T-cell (primary cell): ENCODE measurements at places on chromosomes 2 and 18.

DNA sequence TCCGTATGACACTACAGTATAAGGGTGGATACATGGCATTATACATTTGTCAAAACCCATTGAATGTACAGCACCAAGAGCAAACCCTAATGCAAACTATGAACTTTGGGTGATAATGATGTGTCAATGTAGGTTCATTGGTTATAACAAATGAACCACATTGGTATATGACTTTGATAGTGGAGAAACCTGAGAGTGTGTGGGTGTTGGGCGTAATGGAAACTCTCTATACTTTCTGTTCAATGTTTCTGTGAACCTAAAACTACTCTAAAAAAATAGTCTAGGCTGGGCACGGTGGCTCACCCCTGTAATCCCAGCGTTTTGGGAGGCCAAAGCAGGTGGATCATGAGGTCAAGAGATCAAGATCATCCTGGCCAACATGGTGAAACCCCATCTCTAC, 6.5 kb upstream of the ACTG2 start:
- no peaks in the 10 kb centered on the region for H3K4me1 ChIP-seq
- DNase-seq: no peak
- no peaks in the 10 kb centered on the region for H3K36me3 ChIP-seq
- no peak overlapping the region for H3K4me3 ChIP-seq
- no peaks in the 10 kb centered on the region for H3K27me3 ChIP-seq

- H3K27ac ChIP-seq: no peak overlapping the region
- no peaks in the 10 kb centered on the region for H3K4me1 ChIP-seq
- no peak overlapping the region for H3K4me3 ChIP-seq
Observed at GRCh38 chr2:223820549-223820948, 16.8 kb downstream of the AP1S3 start.

DNA sequence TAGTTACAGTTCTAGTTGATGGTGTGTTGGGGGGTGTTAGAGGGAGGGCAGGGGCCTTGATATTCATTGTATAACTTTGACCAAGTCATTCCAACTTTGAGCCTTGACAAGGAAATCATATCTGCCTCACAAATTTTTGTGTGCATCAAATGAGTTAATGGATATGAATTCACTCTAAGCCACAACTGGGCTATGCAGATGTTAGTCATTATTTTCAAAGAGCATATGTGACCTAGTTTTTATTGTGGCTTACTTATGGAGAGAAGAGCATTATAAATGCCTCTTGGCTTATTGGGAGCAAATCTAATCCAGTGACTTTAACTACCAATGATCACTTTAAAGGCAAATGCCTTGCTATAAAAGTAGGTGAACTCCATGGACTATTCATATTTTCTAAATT, 250.2 kb downstream of the LPIN1 start:
- H3K4me1 ChIP-seq: no peaks in the 10 kb centered on the region
- no peak overlapping the region for H3K27ac ChIP-seq
- H3K27me3 ChIP-seq: no peaks in the 10 kb centered on the region

DNA sequence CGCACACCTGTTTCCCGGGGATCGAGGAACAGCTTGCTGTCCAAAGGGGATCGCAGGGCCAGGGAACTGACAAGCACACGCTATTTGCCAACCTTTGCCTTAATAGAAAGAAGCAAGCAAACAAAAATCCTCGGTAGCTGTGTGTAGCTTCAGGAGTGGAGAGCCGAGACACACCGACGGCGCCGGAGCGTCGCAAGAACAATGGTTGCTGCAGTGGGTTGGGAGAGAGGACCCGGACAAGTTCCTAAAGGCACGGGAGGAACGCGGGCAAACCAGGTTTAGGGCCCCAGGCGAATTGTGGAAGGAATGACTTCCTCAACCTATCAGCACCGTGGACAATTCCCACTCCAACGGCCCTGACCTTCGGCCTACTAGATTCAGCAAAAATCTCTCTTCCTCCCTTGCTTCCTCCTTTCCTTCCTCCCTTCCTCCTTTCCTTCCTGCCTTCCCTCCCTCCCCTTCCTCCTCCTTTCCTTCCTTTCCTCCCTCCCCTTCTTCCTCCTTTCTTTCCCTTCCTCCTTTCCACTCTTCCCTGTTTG, 4.9 kb upstream of the NEUROD1 start:
- H3K36me3 ChIP-seq: no peaks in the 10 kb centered on the region
- no peak overlapping the region for H3K4me3 ChIP-seq

GRCh38 chr2:62641410-62641843, 64.1 kb upstream of the EHBP1 start:
- H3K27me3 ChIP-seq: no peaks in the 10 kb centered on the region
- no peak for DNase-seq
- no peaks in the 10 kb centered on the region for H3K4me1 ChIP-seq
- no peak overlapping the region for H3K4me3 ChIP-seq
- H3K27ac ChIP-seq: no peak overlapping the region
- H3K36me3 ChIP-seq: no peaks in the 10 kb centered on the region

- H3K27ac ChIP-seq: no peak overlapping the region
- no peaks in the 10 kb centered on the region for H3K36me3 ChIP-seq
- H3K4me3 ChIP-seq: no peak overlapping the region
- no peaks in the 10 kb centered on the region for H3K4me1 ChIP-seq
- no peaks in the 10 kb centered on the region for H3K27me3 ChIP-seq
Observed at GRCh38 chr2:10469301-10469700, 21.2 kb upstream of the ODC1 start.

GRCh38 chr2:19697131-19697530, 204.7 kb downstream of the TTC32 start:
- peaks cover 13% of the 10 kb centered on the region for H3K27me3 ChIP-seq
- no peaks in the 10 kb centered on the region for H3K4me1 ChIP-seq
- no peak for DNase-seq
- H3K27ac ChIP-seq: no peak overlapping the region
- H3K4me3 ChIP-seq: no peak overlapping the region

- H3K4me3 ChIP-seq: no peak overlapping the region
- H3K27ac ChIP-seq: no peak overlapping the region
- no peaks in the 10 kb centered on the region for H3K4me1 ChIP-seq
Observed at GRCh38 chr18:30888344-30888743, 154.2 kb downstream of the DSC3 start.

- no peak for DNase-seq
- H3K4me1 ChIP-seq: no peaks in the 10 kb centered on the region
- H3K36me3 ChIP-seq: no peaks in the 10 kb centered on the region
- H3K27ac ChIP-seq: no peak overlapping the region
Observed at GRCh38 chr18:22604390-22604985, 186.8 kb upstream of the CTAGE1 start.
